NCI-H510A treated with DMSO at 0.1 percent for 48 hours (cell line): ENCODE measurements at places on chromosomes 3 and 15.

DNA sequence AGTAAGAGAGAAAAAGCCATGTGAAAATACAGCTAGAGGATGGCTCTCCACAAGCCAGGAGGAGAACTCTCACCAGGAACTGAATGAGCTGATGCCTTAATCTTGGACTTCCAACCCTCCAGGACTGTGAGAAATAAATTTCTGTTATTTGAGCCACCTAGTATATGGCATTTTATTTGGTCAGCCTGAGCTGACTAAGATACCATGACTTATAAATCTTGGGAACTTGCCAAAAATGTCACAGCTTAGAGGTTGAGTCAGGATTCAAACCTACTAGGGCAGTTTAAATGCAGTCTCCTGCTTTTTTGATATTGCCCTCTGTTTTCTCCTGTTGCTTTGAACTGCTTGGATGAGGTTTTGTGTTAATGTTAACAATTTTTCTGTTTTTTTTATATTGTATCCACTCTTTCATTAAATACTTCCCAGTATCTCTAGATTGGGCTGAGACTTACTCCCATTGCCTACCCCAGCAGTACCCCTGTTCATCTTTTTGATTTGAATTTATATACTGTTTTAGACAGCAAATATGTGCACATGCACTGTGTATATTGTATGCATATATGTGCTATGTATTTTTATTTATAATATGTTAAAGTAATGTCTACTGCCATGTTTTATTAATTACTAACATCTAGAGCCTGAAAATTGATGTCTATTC lies 1223.2 kb downstream of the OTOL1 start:
- no peak for DNase-seq

DNA sequence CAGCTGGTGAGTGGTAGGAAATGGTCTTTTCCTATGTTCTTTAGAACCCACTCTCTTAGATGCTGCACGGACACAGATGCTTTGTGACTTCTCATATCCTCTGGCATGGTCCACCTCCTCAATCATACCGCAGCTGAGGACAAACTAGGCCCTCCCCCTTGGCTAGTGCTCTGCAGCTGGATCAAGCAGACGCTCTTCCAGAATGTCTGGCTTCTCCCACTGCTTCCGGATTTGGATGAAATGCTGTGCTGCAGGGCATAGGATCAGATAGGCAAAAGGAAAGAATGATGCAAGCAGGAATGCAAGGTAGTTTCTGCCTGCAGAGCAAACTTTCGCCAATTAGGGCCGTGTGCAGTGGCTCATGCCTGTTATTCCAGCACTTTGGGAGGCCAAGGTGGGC lies 75.7 kb upstream of the SLC4A7 start:
- DNase-seq = no peak

DNA sequence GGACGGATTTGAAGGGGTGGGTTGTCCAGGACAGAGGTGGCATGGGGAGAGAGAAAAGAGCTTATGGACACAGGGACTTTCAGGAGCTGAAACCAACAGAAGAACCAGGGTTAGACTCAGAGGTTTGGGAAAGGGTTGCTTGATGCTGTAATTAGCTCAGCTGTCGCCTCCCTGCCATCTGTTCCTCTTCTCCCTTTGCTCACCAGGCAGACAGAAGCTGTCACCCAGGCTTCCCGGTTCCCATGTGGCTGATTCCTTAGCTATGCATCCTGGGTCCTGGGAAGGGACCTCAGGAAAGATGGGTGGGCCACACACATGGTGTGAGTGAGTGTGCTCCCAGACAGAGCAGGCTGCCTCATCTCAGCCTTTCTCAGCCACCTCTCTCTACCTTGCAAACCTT lies 14.1 kb downstream of the PTPN23 start:
- DNase-seq = no peak

DNA sequence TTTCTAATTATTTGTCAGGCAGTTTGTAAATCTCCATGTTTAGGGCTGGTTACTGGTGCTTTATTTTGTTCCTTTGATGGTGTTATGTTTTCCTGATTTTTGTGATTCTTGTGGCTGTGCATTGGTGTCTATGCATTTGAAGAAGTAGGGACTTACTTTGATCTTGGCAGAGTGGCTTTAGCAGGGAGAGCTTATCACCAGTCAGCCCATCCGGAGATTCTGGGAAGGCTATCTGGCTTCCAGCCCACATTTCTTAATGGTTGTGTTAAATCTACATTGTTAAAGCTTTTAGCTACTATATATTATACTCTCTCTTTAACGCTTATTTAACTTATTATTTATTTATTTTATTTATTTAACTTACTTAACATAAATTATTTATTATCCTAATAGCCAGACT lies 35.1 kb downstream of the FBXL2 start:
- DNase-seq = no peak

- DNase-seq = no peak
These were observed 59.2 kb upstream of the IL12A start for GRCh38 chr3:159929171-159930141.

GRCh38 chr15:72559781-72560180 lies 85.7 kb downstream of the ARIH1 start:
- no peak for DNase-seq

DNA sequence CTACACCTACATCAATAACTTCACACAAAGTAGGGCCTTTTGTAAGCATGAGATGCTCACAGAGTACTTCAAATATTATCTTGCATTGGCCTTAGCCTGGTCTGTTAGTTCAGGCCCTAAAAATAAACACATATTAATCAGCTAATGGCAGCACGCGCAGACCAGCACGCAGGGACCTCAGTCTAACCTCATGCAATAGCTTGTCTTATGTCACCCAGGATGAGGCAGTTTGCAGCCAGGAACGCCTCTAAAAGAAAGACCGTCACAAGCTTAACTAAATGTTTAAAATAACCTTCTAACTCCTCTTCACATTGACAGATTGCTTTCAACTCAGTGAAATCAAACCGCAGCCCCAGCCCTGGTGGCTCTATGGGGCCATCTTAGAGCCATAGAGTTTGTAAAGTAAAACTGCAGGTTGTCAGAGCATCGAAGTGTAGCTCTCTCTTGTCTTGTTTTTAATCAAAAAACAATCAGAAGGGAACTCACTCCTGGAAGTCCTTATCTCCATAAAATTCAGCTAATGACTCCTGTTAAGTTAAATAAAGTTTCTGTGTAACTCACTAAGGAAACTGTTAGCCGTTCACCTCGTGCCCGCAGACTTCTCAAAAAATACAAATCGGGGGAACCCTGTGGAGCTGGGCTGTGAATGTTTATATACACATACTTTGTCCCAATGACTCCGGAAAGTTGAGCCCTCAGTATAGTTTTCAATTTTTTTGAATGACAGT lies 212.6 kb downstream of the CDIN1 start:
- no peak for DNase-seq

DNA sequence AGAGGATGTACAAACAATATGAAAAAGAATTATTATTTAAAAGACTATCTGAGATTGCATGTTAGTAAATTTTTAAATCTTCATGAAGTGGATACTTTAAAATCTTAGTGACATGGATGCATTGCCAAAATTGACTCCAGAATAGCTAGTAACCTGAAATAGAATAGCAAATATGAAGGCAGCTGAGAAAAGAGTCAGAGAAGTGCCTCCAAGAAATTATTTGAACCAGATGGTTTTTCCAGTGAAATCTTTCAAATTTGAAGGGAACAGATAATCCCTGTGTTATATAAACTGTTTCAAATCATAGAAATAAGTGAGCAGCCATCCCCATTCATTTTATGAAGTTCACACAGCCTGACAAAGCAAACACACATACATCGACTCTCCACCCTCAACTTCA lies 29.6 kb downstream of the FSIP1 start:
- no peak for DNase-seq

DNA sequence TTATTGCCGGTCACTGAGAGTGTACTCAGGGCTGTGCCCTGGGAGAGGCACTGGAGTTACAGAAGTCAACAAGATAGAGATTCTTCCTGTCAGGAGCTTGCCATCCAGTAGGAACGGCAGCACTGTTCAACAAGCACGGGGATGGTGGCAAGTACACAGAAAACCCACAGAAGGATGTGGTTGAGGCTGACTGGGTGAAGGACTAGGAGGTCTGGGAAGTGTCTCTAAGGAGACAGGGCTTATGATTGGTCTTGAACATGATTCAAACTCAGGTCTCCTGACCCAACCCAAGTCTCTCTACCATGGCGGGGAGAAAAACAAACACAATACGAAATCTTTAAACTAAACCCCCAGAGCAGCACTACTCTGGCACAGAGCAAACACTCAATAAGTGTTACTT lies 37.6 kb downstream of the ERICH6 start:
- no peak for DNase-seq

- DNase-seq = no peak
These were observed 440.8 kb downstream of the RAP2B start for GRCh38 chr3:153602801-153603200.

- DNase-seq = no peak
These were observed 35.8 kb upstream of the ABHD2 start for GRCh38 chr15:89052474-89052873.

- no peak for DNase-seq
These were observed 439.3 kb upstream of the KCNMB2 start for GRCh38 chr3:178096955-178097354.

DNA sequence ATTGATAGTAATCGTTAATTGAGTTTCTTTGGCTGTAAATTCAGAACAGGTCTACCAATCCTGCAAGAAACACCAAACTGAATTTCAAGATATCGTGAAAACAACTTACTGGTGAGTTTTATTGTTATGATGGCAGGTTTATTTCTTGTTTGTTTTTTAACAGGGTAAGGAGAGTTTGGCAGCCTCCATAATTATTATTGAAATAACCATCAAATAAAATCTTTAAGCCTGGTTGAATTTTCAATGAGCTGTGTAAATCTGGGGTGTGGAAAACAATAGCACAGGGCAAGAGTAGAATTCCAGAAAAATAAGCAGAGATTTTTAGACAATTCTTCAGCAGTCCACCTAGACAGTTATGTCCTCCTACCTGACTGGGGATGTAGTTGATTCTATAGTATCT lies 196.5 kb downstream of the MECOM start:
- DNase-seq = no peak

GRCh38 chr3:37163262-37164015 lies 10.9 kb downstream of the LRRFIP2 start:
- DNase-seq = no peak

GRCh38 chr3:10234526-10235230 lies 13.6 kb upstream of the TATDN2 start:
- no peak for DNase-seq

DNA sequence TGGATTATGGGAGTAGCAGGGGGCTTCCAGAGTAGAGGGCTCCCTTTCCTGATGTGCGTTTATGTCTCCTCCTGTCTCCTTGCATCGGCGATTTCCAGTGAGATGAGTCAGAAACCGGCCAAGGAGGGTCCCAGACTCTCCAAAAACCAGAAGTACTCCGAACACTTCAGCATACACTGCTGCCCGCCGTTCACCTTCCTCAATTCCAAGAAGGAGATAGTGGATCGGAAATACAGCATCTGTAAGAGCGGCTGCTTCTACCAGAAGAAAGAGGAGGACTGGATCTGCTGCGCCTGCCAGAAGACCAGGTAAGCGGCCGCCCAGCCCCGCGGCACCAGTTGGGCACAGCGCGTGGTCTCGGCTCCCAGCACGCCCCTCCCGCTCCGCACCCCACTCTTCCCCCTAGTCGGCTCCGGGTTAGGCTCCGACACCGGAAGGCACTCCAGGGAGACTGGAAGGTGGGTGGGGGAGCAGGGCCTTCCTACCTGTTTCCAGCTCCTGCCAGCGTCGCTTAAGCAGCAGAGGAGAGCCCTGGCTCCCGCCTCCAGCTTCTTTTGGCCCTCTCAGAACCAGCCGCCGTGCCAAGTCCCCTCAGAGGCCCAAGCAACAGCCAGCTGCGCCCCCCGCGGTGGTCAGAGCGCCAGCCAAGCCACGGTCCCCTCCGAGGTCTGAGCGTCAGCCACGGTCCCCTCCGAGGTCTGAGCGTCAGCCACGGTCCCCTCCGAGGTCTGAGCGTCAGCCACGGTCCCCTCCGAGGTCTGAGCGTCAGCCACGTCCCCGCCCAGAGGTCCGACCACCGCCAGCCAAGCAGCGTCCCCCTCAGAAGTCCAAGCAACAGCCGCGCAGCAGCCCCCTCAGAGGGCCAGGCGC lies 34.7 kb downstream of the MOBP start:
- DNase-seq = no peak

GRCh38 chr3:13138833-13139145 lies 65.6 kb upstream of the IQSEC1 start:
- no peak for DNase-seq
